ENCODE measurements at places on chromosomes 11 and 22. TPM values are rescaled to one million over a fixed set of nuclear protein-coding genes. Genes with fewer than 3 reads are reported as not detected.

DNA sequence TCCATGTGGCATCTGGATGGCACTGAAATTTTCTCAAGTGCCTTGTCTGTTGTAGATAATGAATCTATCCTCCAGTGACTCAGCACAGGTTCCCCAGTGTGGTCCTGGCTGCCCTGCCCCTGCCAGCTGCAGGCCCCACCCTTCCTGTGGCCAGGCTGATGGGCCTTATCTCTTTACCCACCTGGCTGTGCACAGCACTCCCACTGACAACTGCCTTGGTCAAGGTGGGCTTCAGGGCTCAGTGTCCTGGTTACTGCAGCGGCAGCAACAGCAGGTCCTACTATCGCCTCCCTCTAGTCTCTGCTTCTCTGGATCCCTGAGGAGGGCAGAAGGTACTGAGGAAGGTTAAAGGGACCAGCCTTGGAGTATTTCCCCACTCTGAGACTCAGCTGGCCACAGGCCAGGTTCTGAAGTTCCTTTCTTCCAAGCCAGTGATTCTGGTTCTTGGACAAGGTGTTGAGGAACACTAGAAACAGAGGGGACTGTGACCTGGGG lies 3.1 kb downstream of the HMBS start:
- no peak for DNase-seq

DNA sequence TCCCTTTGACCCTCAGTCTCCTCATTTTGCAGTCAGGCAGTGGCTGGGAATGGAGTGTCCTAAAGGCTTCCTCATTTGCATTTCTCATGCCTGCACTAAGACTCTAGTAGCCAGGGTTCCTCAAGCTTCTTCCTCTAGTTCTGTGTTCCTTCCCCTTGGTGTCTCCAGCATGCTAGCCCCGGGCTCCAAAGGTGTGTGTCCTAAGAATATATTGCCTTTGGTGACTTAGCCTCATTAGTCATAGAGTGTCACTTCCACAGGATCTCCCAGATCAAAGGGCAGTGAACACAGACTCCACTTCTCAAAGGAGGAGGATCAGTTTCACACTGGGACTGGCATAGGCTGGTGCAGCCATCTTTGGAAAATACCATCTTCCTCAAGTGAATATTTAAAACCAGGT lies 21.4 kb upstream of the ACER3 start:
- no peak for DNase-seq

- DNase-seq = no peak
Measured at GRCh38 chr11:107136892-107137291, 118.6 kb upstream of the GUCY1A2 start.

CBX6 gene
- 14.0 TPM for total RNA-seq

- DNase-seq = no peak
Measured at GRCh38 chr11:130846606-130847005, 69.7 kb downstream of the SNX19 start.
